ENCODE measurements at places on chromosomes 2 and 18.

- no peak for DNase-seq
Observed at GRCh38 chr18:5857180-5857579, 38.1 kb downstream of the TMEM200C start.

GRCh38 chr18:45163871-45164270 lies 451.4 kb upstream of the SLC14A2 start:
- no peak for DNase-seq

GRCh38 chr18:48766026-48766425 lies 184.7 kb downstream of the SMAD7 start:
- DNase-seq, result no peak

- no peak for DNase-seq
Observed at GRCh38 chr18:63848159-63848558, 39.3 kb upstream of the SERPINB2 start.

DNA sequence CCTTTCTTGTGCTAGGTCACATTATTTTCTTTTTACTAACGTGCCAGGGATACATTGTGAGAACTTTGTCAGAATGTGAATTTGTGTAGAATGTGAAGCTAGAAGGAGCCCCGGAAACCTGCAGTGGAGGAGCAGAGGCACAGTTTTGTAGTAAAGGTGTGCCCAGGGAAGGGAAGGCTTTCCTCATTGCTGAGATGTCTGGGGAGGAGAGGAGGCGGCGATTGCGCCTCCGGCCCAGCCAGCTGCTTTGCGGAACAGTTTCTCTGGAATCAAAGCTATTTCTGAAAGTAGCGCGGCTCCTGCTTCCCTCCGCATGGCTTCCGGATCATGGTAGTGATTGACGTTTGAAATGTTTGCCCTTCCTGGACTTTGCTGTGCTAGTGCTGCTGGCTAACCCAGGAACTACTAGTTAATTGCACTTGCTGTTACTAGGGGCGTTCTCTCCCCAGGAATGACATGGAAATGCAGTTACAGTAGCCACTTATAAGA lies 83.1 kb upstream of the RBM44 start:
- no peak for DNase-seq

DNA sequence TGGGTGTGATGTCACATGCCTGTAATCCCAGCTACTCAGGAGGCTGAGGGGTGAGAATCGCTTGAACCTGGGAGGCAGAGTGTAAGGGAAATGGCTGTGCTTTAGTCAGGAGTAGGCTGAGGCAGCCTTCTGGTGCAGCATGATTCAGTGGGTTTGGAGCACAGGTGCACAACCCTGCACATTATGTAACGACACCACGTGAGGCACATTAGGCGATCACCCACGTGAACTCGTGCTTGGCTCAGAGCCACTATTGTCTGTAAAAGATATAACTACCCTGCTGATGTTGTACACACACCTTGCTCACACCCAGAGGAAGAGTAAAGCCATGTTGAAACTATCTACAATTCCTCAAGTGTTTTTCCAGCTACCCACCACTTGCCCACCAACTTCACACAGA lies 54.8 kb upstream of the ZC3H15 start:
- DNase-seq, result no peak

DNA sequence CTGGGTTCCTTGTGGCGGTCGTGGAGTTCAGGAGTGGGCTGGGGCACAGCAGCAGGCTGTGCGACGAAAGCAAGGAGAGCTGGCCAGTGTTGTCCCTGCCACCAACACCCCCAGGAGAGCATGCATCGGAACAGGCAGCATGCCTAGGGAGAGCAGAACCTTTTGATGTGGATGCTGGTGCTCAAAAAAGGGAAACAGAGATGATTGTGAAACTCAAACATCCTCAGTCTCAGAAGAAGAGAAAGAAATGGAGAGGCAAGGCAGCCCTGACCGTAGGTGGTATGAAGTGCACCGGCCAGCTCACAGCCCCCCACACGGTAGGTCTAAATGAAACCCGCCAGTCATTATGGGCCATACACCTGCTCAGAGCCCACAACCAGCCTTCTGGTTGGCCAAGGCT lies 253.4 kb downstream of the GBX2 start:
- DNase-seq, result no peak

- DNase-seq, result no peak
Observed at GRCh38 chr18:58263055-58263957, 219.3 kb downstream of the NEDD4L start.

- DNase-seq, result no peak
Observed at GRCh38 chr2:232490221-232491138, 2.8 kb upstream of the ECEL1 start.

DNA sequence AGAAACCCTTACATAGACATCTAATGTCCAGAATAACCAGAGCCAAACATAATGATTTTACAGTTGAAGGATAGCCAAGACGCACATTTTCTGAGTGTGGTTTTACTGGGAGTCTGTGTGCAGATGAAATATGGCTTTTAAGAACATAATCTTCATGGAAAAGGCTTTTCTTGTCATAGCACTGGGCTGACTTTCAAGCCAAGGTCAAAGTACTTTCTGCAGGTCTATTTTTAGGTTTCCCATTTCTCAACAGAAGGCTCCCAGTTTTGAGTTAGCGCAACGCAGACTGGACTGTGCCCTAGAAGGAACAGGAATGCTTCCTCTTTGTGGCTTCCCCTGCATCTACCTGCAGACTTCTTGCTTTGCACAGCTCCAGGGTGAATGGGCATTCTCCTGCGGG lies 92.3 kb upstream of the UPP2 start:
- DNase-seq, result no peak

DNA sequence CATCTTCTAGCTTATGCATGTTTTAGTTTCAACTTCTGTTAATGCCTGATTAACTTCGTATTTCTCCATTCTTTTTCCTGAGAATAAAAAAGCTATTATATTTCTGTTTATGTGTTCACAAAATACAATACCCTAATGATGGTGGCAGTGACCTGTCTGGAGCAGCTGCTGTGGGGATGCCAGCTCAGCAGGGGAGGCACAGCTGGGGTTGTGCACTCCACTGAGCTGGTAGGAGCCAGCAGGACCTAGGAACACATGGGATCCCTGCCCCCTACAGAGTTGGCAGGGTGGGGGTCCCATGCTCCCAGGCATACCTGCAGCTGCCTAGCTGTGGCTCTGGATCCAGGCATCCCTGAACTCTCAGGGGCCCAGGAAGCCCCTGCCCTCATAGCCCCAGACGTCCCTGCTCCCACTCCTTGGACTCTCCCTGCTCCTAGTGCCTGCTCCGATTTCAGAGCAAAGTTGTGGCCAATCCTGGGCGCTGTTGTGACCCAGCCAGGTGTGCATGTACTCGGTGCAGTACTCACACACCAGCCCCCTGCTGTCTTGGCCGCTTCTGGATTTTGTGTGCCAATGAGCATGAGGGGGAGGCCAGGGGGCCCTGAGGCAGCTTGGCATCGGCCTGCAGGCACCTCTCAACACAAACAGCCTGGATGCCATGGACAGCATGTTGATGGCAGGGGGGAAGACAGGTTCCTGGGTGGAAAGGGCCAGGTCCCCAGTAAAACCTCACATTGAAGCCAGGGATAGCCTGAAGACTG lies 546.0 kb downstream of the ZNF804A start:
- no peak for DNase-seq

GRCh38 chr18:473802-474201 lies 26.7 kb downstream of the COLEC12 start:
- DNase-seq, result no peak

GRCh38 chr2:144233733-144234541 lies 286.0 kb downstream of the ZEB2 start:
- DNase-seq, result no peak

GRCh38 chr2:157160111-157160510 lies 97.4 kb upstream of the GALNT5 start:
- DNase-seq, result no peak

- DNase-seq, result no peak
Observed at GRCh38 chr2:227846831-227847230, 24.6 kb upstream of the DAW1 start.

DNA sequence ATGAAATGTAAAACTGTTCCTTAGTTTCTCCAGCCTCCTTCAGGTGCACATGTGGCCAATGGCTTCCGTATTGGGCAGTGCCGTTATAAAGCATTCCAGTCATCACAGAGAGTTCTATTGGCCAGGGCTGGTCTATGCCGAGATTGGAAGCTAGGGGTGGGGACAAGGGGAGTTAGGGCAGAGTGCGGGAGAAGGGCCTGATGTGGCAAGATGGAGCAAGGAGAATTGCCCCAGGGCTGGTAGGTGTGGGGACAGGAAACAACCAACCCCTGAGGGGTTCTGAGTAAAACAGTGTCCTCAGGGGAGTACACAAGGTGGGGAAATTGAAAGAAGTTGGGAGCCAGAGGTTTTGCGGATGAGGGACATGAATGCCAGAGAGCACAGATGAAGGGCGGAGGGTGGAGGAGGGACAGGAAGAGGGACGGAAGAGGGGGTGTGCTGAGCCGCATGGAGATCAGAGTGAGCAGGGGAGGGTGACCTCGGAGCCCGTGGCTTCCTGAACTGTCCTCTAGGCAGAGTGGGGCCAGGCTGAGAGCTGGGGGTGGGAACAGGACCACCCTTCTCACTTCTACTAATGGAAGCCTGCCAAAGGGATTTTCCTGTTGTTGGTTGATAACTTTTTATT lies 9.1 kb upstream of the ATP6V1C2 start:
- no peak for DNase-seq

DNA sequence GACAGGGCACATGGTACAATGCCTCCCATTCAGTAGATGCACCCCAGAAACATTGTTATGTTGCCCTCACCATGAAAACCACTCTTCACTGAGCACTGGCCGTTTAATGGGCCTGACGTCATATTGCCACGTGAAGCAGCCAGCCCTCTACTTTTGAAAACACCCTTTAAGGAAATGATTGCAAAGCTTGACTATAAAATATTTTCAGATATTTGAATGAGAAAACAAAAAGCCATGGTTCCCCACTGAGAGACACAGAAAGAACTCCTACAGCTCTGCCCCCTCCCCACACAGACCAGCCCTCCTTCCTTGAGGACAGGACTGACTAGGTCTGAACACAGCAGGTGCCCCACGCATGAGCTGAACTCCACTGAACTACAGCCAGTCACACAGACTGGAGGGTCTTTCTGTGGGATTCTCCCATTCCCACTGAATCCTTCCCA lies 349.1 kb downstream of the ANAPC1 start:
- DNase-seq, result no peak

GRCh38 chr18:21389903-21390302 lies 147.9 kb downstream of the GREB1L start:
- no peak for DNase-seq

Data from stimulated activated CD8-positive, alpha-beta memory T cell treated with anti-CD3 and anti-CD28 coated beads, Interleukin-2, amount 100 ng/mL, for 1 hour (primary cell).